ENCODE measurements at places on chromosomes 2 and 18.

DNA sequence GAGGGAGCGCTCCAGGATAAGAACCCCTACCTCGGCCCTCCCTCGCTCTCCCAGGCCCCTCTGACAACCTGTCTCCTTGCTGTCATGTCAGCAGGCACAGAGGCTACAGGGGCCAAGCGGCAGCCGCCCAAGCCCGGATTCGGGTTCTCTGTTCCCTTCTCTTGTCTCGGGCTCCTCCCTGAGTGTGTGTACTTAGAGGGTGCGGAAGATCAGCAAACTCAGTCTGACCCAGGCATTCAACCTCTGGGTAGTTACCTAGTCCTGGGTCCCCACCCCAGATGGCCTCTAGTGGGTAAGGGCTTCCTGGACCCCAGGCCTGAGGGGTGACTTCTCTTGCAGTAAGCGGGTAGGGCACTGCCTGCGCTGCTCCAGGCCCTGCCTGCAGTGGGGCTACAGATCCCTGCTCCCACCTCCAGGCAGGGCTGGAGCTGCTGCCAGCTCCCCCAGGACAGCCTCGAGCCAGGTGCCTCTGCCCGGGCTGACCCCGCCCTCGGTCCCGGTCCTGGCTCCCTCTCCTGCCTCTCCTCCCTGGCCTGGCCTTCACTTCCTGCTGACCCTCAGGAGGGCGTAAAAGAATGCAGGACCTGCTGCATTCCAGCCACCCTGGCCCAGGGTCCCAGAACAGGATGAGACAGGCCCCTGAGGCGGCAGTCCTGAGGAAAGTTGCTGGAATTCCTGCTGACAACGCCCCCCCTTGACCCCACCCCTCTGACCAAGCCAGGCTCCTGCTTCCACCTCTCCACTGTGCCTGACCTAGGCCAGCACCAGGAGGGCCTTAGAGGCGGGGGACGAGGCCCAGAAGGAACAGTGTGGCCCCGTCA, 22.0 kb downstream of the GPC1 start:
- DNase-seq: no peak

GRCh38 chr2:230217424-230217823, 2.4 kb downstream of the SP110 start:
- no peak for DNase-seq

DNA sequence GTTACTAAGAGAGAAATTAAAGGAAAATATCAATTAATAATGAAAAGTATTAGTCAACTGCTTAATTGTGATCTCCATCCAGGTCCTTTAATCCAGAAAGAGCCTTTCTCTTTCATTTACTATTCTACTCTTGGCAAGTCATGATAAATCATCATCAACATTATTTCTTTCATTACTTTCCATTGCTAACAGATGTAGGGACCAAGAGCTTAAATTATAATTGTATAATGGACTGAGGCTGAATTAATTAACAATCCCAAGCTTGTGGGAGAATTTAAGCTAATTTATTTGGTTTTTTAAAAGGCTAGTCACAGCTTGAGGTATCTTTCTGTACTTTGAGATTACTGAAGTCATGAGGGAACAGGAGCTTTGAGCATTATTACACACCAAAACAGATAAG, 223.9 kb downstream of the ERBB4 start:
- no peak for DNase-seq

DNA sequence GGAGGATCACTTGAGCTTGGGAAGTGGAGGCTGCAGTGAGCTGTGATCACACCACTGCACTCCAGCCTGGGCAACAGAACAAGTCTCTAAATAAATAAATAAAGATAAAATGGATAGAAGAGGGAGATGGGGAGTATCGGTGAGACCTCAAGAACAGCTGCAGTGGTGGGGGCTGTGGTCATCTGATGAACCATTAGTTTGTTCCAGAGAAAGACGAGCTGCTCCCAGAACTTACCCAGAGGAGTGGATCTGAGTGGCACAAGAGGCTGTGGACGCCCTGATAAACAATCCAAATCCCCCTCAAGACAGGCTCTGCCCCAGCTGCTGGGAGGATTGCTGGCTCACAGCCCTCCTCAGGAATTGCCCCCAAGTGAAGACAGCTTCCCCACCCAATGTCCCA, 26.7 kb downstream of the TMEM127 start:
- DNase-seq: no peak

GRCh38 chr2:95063086-95063958, 37.8 kb downstream of the MAL start:
- no peak for DNase-seq

DNA sequence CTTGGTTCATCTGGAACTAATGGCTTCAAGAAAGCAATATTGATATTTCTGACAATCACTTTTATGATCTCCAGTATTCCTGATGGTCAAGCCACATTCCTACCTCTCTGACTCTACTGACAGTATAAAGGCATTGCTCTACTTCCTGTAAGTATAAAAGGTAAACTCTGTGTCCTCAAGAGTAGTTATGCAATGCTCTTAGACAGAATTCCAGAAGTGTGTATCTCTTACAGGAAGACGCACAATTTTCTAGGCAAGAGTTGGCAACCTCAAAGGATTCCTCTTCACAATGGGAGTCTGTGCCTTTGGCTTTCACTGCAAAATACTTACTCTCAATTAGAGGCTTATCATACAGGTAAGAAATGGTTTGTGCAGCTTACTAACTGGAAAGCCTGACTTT, 100.1 kb downstream of the THADA start:
- DNase-seq: no peak

- DNase-seq: no peak
Measured at GRCh38 chr18:61606759-61607158, 273.5 kb downstream of the CDH20 start.

DNA sequence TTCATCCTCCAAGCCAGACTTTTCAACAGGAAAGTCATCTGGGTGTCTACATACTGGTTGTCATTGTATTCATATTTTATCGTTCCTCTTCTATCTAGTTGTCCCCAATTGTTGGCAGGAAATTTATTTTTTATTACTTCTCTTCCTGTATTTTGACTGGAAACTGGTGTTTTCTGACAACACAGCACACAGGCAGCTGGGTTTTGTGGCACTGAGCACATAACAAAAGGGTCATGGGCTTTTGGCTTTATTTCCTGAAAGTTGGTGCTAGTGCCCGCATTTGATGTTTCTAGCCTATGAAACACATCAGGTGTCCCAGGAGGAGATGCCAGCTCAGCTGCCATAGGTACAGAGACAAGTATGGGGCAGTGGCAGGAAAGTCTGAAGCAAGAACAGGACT, 126.4 kb downstream of the TMEM17 start:
- DNase-seq: no peak

- DNase-seq: no peak
Measured at GRCh38 chr2:222338374-222338773, 39.6 kb upstream of the PAX3 start.

DNA sequence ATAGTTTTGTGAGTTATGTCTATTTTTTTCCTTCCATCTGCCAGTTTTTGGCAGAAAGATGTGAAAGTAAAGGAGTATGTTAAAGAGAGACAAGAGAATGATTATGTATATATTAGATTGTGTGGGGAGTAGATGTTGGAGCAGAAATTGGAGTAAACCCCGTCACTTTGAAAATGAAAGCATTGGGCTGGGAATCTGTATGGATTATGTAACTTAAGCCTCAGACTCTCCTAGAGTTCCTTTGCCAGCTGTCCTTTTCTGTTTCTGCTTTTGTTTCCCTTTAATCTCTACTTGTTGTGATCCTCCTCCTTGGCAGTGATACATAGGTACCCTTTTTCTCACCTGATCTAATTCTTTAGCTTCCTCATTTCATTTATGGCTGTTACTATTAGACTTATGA, 19.2 kb downstream of the CCDC138 start:
- DNase-seq: no peak

GRCh38 chr2:233542507-233542906, 24.1 kb downstream of the USP40 start:
- no peak for DNase-seq

DNA sequence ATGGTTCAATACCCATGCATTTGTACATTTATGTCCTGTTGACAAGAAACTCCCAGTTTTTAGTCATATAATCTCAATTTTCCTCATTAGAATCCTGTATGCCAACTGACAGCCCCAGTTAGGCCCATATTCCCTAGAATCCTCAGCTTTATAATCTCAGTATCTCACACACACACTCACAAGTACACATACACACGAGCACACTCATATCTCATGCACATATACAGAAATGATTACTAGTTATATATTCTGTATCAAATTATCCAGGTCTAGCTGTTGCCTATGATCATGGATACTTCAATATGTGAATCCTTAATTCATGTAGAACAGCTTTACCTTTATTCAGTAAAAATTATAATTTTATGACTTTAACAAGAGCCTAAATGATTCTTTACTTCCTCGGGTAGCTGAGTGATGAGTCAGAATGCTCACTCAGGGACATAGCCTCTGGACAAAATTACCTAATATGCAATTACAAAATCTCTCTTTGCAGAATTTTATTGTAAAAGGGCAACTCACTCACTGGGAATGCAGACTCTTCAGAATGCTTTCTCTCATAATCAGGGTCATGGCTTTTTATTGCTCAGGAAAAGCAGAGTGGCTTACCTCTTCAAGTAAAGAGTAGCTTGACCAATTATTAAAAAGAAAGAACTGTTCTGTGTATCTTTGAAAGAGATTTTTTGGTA, 193.6 kb upstream of the PIK3C3 start:
- DNase-seq: no peak

- DNase-seq: no peak
Measured at GRCh38 chr2:102391565-102391964, 31.4 kb upstream of the IL18RAP start.

- DNase-seq: no peak
Measured at GRCh38 chr2:98849113-98849512, 86.9 kb downstream of the CRACDL start.

DNA sequence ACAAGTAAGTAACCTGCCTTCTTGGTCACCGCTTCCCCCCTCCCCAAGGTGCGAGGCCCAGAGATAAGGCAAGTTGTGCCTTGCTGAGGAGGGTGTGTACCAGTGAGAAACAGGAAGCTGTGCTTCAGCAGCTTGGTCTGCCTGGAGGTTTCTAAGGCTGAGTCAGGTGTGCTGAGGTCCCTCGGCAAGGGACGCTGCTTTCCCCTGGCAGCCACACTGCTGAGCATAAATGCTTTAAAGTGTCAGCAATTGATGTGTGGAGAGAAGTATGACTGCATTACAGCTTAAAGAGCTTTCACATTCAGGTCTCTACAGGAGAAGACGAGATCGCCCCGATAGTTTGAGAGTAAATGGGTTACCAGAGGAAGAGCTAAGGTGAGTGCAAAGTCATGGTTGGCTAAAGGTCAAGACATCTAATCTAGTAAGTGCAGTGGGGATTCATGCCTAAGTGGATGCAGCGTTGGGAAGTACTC, 86.9 kb downstream of the LIMS1 start:
- DNase-seq: peak; percentile 7

DNA sequence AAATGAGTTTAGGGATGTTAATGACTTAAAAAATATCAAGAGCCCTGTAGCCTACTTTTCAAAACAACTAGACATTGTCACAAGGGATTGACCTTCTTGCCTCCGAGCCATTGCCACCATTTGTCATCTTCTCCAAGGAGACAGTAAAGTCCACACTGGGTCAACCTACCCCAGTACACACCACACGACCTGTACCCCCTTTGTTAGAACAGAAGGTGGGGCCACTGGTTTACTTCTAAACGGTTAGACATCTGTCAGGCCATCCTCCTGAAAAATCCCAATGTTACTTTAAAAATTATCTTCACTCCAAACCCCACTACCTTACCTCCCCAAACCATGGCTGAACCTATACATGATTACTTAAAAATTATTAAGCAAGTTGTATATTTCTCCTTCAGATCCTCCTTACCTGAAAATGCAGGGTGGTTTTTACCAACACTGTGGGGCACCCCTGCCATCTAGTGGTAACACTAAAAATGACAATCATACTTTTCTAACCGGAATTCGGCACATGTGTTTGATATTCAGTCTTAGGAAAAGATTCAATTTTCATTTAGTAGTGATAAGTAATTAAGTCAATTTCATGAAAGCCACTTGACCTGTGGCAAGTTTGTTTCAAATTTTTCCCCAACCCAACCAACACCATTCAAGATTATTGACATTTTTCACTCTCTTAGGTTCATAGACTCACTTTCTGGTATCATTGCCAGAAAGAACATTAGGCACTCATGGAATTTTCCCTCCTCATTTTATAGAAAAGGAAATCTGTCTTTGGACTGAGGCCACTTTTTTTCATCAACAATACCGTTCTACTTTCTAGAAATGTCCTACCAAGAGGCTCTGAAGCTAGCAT, 265.3 kb upstream of the PKDCC start:
- no peak for DNase-seq

DNA sequence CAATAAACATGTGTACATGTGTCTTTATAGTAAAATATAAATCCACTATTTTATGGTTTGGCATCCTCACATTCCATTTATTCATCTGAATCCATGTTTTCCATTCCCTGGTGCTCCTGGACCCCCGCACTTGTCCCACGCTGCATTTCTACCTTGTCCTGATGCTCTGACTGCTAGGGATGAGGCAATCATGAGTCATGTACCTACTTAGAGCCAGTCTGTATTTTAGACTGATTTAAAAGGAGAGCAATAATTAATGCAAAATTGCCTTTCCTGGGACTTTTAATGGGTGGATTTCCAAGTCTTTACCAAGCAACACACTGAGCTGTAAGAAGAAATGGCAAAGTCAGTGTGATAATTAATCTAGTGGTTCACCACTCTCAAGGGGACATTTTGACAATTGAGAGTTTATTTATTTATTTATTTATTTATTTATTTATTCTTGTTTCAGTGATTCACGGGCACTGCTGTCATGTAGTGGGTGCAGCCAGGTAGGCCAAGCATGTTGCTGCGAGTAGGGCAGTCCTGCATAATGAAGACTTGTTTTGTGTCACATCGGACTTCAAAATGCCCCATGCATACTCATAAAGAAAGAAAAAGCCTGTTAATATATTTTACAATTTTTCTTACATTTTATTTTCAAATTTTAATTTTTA, 419.3 kb upstream of the VWC2L start:
- DNase-seq: no peak

DNA sequence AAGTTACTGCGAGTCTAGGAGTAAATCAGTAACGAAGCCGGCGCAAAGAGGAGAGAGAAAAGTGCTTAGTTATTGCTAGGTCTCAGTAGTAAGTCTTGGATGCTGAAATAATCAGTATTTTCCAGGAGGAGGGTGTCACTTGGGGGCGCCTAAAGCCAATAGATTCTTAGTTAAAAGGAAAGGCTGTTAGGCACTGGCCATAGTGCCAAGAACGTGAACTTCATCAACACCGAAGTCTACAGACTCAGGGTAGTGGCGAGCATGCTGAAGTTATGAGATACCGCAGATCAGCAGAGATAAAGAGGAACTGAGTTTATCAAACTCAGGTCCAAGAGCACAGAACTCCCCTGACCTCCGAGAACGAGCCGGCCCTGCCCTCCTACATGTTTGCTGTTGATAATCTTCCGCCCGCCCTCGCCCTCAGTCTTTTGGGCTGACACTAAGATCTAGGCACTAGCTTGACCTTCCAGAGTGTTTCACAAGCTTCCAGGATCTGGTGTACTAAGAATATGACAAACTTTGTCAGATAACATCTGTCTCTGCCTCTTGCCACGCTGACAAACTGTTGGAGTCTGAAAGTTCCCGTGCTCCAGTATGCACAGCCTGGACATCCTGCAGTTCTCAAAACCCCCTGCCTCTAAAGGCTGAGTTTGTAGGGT, 49.2 kb downstream of the CYB5A start:
- DNase-seq: no peak

All from activated gamma-delta T cell (primary cell).